ENCODE measurements at places on chromosomes 3 and 15.

DNA sequence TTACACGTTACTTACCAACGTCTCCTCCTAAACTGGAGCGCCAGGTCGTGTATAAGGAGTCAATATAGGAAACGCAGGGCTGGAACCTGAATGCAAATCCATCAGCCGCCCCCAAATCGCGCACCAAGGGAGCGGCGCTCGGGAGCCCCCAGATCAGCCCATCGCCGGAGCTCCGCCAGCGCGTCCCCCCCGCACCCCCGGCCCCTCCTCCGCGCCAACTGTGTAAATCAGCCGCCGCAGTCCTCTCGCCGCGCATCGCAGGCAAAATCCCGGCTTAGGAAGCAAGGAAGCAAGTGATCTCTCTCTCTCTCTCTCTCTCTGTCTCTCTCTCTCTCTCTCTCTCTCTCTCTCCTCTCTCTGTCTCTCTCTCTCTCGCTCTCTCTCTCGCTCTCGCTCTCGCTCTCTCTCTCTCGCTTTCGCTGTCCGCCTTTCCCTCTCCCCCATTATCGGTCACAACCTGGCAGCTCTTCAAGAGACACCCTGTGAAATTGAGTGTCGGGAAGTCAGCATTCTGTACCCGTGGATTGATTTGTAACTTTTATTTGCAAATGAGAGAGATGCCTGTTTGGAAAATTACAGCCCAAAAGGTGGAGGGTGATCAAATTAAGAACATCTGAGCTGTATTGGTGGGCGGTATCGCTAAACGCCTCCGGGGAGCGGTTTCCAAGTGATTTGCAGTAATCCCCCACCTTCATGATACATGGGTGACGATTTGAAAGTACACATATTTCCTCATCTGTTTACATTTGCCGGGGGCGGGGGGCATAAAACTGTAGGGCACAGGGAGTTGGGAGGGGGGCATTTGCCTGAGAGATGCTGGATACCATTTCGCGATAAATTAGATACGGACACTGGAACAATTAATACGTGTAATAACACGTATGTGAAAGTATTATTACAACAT, 645 bp upstream of the SLITRK3 start:
- no peak for DNase-seq

DNA sequence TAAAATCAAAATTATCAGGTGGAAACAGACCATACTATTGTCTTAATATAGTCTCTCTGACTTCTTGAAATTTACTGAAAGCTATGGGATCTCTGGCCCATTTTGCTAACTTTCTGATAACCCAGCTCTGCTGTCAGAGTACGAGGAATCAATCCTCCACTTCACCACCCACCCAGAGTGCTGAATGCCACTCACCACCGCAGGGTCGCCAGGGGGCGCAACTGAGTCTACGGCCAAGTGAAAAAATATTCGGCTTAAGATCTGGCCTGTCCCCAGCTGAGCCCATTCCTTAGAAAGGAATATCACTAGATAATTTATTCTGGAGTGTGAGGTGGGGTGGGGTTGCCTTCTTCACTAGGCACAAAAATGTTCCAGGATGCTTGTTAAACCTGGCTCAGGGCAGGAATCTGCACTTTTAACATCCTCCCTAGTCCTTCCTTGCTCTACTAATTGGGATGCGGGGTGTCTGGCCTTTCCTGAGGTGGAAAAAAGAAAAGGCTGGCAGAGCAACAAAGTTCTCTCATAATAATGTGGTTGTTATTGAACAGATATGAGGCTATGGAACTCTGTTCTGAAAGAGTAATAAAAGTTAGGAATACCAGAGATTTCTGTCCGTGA, 520.6 kb downstream of the MFSD1 start:
- no peak for DNase-seq

DNA sequence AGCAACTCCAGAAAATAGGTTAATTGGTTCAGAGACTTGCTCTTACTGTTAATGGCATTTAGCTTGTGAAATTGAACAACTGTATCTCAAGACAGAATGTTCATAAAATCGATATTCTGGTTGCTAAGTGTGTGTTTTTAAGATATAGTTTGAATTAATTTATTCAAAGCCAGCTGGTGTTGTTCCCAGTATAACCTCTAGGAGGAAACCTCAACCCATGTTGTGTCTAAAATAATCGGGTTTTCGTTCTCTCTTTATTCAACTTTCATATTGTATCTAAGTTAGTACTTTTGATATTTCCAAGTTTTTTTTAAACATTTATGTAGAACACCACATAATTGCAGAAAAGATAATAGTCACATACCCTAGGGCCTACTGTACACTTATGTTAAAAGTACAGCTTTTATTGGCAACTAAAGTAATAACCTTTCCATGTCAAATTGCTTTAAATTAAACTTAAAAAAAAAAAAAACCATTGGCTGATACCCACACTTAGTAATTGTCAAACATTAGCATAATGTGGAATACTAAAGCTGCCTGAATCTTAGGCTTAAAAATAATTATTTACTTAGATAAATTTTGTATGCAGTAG, 90.9 kb downstream of the SAMMSON start:
- no peak for DNase-seq

DNA sequence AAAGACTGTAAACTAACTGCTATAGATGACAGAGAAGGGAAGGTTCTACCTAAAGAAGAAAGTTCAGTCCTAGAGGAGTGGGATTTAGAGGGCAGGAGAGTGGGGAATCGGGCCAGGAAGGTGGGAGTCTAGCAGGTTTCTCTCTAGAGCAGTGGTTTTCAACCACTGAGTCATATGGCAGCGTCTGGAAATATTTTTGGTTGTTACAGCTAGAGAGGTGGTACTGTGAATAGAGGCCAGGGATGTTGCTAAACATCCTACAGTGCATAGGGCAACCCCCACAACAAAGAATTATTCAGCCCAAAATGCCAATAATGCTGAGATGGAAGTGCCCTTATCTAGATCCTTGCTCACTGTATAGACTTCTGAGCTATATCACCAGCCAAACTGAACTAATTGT, 28.7 kb downstream of the ATP1B3 start:
- no peak for DNase-seq

GRCh38 chr15:70831094-70831911, 22.7 kb downstream of the LARP6 start:
- DNase-seq = peak; percentile 45

- no peak for DNase-seq
Measured at GRCh38 chr15:36313021-36313420, 266.4 kb upstream of the CDIN1 start.

GRCh38 chr15:69926006-69926405, 171.7 kb downstream of the TLE3 start:
- DNase-seq = no peak

DNA sequence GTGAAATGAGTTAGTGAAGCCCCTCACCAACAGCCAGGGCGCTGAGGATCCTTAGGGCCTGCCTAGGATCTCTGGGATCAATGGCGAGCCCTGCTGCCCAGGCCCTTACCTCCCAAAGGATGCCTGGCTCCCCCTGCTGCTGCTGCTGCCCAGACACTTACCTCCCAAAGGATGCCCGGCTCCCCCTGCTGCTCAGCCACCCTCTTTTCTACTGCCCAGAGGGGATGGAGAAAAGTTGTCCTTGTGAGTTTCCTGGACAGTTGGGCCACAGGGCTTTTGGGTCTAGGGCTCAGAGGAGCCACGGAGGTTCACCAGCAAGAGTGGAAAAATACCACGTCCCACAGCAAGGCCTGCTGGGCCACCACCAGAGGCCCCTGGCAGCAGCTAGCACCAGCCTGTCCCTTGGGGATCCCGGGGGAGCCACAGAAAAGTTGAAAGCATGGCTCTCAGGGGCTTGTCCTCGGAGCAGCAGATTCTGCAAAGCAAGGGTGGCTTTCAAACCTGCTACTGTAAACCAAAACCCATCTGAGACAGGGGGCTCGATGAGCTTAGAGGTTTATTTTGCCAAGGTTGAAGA, 59.4 kb downstream of the SLC6A6 start:
- no peak for DNase-seq

GRCh38 chr3:152256851-152257562, 11.7 kb upstream of the MBNL1 start:
- DNase-seq = no peak

GRCh38 chr15:26838742-26839460, 28.0 kb upstream of the GABRA5 start:
- no peak for DNase-seq

- DNase-seq = no peak
Measured at GRCh38 chr3:105423397-105423796, 56.7 kb downstream of the ALCAM start.

GRCh38 chr15:101172501-101173071, 79.3 kb downstream of the CHSY1 start:
- no peak for DNase-seq

DNA sequence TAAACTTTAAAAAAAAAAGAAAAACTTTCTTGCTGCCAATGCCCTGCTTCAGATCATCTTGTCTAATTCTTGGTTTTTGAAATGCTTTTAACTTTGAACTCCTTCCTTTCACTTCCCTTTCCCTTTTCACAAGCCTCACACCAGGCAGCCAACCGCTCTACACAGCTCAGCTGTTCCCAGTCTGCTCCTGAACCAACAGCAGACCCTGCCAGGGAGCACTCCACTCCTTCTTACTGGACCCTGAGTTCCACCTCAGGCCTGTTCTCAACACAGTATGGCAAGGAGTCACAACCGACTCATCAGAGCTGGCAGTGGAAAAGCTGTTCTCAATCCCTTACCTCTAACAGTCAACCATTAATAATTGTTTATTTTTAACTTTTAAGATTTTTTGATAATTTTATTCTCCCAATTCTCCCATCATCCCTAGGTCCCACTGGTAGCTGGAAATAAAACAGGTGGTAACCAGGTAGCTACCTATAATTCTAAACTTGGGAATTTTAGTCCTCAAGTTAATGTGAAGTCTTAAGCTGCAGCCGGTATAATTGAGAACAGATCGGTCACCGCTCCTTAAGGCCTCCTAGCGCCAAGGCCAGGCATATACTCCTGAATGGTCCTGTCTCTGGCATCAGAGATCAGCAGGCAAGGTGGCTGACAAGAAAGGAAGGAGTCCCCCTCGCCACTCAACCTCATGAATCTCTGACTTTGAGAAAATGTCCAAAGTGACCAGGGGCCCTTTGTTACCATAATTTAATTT, 43.9 kb downstream of the BOC start:
- DNase-seq = no peak

DNA sequence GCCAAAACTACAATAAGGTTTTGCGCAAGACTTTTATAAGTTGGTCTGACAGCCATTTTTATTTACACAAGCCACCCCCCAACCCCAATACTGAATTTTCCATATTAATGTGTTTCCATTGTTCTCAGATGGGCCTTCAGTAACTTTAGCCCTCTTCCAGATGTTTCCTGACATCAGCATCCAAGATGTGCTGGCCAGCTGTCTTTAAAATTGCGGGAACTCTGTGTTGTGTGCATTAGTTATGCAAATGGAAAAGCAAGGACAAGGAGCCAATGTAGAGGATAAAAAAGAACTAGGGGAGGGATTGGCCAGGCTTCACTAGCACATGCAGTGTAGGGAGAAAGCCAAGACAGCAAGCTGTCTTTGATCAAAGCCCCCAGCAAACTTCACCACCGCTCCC, 45.4 kb downstream of the COMMD2 start:
- DNase-seq = no peak

DNA sequence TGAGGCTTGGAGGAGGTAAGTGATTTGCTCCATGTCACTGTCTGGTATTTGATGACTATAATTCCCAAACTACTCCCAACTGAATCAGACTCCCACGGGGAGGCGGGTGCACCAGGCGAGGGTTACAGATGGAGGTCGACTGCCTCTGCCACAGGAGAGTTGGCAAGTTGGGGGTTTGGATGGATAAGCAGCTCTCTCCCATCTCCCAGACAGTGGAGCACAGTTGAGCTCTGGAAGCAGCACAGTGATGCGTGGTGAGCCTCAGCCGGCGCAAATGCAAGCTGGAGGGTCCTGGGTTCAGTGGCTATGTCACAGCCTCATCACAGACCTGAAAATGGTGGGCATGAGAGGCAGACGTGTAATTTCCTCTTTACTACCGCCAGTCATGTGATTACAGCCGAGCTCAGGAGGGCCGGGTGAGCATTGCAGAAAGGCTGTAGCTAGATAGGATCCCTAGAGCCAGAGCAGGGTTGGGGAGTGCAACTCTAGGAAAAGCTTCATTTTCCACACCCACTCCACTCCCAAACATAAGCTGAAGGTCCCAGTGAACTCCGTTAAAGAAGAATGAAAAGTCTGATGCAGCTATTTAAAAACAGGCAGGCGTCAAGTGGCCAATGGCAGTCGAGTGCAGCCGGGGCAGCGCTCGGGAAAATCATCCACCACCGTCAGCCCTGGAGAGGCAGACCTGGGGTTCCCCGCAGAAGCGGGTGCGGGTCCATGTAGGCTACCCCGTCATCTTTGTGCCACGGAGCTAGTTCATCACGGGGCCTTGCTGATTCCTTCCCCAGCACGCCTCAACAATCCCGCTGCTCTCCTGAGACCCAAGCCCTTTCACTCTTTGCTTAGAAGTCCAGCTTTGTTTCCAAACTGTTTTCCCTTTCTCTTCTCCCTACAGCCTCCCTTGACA, 33.3 kb upstream of the VPS8 start:
- DNase-seq = no peak

DNA sequence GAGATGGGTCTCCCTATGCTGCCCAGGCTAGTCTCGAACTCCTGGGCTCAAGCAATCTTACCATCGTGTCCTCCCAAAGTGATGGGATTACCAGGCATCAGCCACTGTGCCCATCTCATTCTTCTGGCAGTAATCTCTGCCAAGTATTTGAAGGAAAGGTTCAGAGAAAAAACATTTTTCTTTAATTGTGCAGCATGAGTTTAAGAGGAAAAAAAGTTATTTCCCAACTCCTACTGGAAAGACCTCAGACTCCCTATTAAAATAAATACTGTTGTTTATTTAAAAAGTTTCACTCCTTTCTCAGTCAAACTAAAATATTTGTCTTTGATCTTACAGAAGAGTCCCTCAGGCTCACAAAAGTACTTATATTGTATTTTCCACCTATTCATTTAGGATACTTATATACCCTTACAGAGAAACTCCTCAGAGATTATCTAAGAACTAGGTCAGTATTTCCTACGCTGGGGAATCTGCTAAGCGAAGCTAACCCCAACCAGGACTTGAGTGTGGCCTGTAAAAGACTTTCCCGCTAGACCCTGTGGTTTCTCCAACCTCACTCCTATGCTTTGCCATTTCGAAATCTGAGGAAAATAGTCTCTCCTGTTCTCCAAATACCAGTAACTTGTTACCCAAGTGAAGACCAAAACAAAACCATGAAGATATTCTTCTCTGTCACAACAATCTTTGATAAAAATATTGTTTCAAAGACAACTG, 28.7 kb downstream of the WWTR1 start:
- no peak for DNase-seq

GRCh38 chr3:177733936-177734335, 536.7 kb upstream of the TBL1XR1 start:
- no peak for DNase-seq
